H9 (cell line): ENCODE measurements at places on chromosomes 12 and 14.

GRCh38 chr14:29896354-29896821, 31.3 kb downstream of the PRKD1 start:
- no peak for DNase-seq

GRCh38 chr12:26622601-26623000, 210.4 kb downstream of the ITPR2 start:
- DNase-seq: no peak

DNA sequence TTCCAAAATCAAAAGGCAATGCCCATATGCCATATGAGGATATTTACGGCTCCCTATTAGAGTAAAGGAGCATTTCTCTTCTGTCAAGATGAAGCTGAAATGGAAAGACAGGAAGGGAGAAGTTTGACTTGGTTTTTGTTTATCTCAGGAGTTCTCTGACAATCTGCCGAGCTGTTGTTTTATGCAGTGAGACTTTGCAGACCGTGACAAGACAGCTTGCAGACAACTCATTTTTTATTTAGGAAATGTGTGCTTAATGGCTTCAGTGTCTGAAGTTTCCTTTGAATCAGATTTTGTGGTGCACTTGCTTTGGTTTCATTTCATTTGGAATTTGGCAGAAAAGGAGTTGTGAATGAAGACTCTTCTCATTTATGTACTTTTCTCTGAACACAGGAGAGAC, 145.4 kb downstream of the C12orf50 start:
- DNase-seq: no peak

DNA sequence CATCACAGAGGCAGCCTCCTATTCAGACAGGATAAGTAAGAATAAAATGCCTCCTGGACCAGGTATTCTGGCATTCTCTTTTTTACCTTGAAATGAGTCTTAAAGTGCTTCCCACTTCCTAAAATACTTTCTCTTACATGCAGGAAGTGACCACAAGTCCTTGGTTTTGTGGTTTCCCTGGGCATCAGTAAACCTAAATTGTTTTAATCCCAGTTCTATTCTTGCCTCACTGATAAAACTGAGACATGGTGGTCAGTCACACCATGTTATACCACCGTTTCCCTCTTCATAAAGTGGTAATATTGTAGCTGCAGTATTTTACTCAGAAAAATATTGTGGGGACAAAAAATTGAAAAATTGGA, 1.2 kb upstream of the SALL2 start:
- DNase-seq: no peak

GRCh38 chr14:89303456-89304435, 113.3 kb downstream of the FOXN3 start:
- no peak for DNase-seq

GRCh38 chr14:59358102-59358501, 107.1 kb downstream of the GPR135 start:
- DNase-seq: peak; percentile 64

- DNase-seq: no peak
Measured at GRCh38 chr12:25332143-25332542, 81.4 kb upstream of the KRAS start.

- no peak for DNase-seq
Measured at GRCh38 chr14:61644834-61645233, 50.5 kb upstream of the HIF1A start.

DNA sequence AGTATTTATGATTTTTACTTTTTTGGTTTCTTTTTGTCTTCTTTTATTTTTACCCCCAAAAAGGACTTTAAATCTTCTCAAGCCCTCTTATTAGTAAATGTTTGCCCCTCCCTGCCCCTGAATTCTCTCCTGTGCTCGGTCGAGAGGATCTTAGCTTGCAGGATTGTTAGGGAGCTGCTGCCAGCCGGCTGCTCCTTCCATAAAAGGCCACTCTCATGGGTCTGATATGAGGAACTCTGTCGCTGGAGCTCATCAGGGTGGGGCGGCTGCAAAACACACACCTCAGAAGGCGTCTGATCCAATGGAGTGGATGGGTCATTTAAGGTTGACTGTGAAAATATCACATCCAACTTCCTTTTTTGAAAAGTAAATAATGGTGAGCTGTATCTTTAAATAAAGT, 8.5 kb downstream of the LTBR start:
- DNase-seq: no peak

DNA sequence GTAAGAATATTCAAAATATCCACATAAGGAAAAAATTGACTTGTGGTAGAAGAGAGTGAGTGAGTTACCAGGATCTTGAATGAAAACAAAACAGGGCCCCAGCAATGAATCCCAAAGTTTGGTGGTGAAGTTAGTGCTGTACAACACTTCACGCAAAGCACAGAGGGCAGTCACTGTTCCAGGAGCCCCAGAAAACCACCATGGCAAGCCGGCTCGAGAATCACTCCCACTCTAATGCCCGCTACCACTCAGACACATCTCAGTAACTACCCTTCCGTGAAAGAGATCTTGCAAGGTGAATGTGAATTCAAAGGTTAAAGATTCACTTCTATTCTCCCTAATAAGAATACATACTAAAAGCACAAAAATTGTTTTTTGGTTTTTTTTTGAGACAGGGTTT, 30.1 kb downstream of the CLIP1 start:
- DNase-seq: no peak

DNA sequence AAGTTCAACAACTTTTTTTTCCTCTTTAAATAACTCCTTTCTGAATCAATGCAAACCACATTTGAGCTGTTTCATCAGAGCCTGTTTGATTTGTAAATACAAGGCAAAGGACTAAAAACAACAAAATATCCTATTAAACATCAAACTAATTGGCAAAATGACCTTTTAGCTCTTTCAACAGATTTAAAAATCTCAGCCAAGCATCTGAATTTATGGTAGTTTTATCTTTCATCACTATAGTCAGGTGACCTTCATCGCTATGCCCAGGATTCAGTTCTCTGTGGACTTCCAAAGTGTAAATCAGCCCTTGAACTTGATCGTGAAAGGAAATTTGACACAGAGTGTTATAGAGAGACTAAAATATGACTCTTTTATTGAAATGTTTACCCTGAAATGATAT, 1554.5 kb upstream of the FLRT2 start:
- DNase-seq: no peak

DNA sequence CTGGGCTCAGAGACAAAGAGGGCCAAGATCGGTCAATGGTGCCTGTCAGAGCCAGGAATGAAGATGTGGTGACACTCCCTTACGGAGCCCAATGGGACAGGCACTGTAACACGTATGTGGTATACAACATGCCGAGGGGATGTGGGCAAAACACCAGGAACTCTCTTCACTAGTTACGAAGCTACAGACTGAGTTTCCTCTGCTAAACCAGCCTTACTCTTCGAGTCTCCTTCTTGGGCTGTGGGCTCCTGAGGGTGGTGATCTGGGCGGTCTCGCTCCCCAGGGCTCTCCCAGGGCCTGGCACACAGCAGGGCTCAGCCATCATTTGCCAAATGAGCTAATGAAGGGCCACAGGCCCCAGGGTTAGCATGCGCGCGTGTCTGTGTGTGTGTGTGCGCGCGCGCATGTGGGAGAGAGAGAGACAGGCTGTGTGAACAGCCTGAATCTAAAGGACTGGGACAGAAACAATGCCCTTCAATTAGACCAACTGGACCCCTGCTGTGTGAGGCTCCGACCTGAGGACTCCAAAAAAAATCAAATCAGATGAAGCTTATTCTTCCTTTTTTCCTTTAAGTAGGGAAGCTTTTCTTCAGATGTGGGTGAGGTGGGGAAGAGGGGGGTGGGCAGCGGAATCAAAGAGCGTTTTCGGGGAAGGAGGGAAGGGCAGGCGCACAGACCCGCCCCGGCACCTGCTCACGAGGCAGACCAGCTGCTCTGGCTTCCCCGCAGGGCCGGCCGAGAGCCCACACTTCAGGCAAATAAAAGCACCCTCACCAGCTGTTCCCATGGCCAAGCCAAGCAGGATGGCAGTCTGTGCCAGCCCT, 42.5 kb downstream of the CCDC88C start:
- no peak for DNase-seq

DNA sequence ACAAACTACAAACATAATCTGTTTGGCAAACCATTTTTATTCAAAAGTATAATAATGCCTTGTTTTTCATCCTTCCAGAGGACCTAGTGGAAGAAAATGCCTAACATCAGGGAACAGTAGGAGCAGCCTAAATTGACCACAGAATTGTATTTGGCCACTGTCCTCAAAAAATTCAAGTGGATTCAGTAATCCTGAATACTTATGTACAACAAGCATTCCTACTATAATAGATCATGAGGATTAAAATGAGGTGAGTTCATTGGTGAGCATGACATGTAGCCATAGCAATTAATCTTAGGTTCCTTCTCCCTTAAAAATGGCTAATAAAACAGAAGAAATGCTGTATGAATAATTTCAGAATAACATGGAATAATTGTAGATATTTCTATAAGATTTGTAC, 209.3 kb downstream of the DAD1 start:
- DNase-seq: no peak

DNA sequence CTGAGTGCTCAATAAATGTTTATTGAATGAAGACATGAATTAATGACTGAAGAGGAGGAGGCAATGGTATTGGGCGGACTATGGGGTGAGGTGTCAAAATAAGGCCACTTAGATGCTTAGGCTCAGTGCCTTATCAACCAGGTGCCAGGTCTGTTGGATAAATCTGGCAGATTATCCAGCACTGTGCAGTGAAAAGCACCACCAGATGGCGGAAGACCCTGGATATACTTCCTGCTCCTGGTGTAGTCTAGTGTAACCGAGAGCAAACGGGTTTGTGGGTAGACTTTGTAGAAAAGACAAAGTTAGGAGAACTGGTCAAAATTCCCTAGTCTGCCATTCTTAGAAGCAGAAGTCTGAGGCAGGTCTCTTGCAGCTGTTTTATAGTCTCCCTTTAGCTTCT, 306.3 kb downstream of the ATP23 start:
- DNase-seq: no peak

DNA sequence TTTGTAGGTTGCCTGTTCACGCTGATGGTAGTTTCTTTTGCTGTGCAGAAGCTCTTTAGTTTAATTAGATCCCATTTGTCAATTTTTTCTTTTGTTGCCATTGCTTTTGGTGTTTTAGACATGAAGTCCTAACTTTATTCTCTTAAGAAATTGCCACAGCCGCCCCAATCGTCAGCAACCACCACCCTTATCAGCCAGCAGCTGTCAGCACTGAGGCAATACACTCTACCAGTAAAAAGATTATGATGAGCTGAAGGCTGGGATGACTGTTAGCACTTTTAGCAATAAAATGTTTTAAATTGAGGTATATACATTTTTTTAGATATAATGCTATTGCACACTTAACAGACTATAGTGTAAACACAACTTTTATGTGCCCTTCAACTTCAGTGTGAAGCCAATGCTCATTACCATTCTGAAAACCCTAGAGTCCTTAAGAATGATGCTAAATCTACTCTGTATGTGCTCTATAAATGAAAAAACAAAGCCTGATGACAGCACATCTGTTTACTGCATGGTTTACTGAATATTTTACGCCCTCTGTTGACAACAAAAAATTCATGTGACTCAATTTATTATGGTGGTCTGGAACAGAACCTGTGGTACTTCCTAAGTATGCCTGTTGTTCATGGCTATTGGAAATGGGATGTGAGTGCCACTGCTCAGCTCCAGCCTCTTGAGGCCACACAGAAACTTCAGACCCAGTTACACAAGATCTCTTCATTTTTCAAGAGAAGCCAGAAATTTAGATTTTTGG, 197.4 kb downstream of the DUSP6 start:
- DNase-seq: no peak

- peak; percentile 81 for DNase-seq
Measured at GRCh38 chr14:24806061-24806678, 172.2 kb upstream of the GZMB start.

- DNase-seq: no peak
Measured at GRCh38 chr12:124758266-124759220, 105.1 kb downstream of the SCARB1 start.

- no peak for DNase-seq
Measured at GRCh38 chr14:45361727-45362126, 108.7 kb upstream of the MIS18BP1 start.
